Epithelial cell of proximal tubule (primary cell): ENCODE measurements at places on chromosomes 13 and 19.
A peak's percentile ranks its signal among the peaks of the same experiment; 100 is the strongest.

- DNase-seq: no peak
These were observed 899.5 kb upstream of the SLC10A2 start for GRCh38 chr13:103965506-103966243.

DNA sequence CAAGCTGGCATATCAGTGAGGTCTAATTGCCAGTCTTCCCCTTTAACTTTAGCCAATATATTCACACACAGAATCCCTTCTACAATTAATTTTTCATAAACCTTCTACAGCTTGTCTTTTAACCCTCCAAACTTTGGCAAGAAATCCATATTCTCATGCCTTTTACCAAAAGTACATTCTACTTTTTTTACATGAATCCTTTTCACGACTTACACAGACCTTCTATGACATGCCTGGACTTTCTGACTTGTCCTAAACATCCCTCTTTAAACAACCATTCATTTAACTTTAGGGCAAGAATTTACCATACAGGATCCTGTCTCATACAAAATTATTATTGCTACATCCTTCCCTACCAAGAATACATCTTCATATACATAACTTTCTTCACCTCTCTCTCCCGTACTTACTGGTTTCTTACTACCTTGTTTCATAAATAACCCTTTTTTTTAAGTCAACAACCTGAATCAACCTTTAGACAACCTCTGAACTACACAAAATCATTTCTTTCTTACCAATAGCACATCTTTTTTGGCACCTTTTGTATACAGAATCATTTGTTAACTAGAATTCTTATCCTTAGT lies 23.5 kb downstream of the ZNF544 start:
- DNase-seq: no peak

GRCh38 chr13:94362411-94362909 lies 117.0 kb downstream of the DCT start:
- peak; percentile 63 for DNase-seq

DNA sequence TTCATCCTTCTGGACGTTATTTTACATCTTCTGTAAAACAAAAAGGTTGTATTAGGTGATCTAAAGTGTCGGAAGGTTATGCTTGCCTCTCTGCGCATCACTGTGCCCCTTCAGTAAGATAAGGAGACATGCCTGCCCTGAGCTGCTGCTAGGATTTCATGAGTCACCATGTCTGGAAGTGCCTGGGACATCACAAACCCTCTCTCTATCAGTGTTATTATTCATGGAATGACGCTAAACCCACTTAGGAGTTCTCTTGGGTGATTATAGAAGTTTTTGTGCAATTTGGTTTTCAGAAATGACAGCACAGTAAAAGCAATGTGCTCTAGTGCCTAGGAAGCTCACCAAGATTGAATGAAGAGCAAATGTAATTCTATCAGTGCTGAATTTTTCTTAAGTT lies 617.7 kb downstream of the DCT start:
- peak; percentile 38 for DNase-seq

GRCh38 chr19:39160523-39160861 lies 34.9 kb downstream of the PAK4 start:
- DNase-seq: no peak

GRCh38 chr19:50325310-50326100 lies 3.7 kb downstream of the KCNC3 start:
- no peak for DNase-seq

GRCh38 chr19:14700711-14701375 lies 11.0 kb downstream of the ZNF333 start:
- DNase-seq: no peak

GRCh38 chr19:48424694-48425219 lies 21.0 kb upstream of the GRWD1 start:
- DNase-seq: no peak

GRCh38 chr19:46812977-46813838 lies 24.8 kb upstream of the SLC1A5 start:
- no peak for DNase-seq

DNA sequence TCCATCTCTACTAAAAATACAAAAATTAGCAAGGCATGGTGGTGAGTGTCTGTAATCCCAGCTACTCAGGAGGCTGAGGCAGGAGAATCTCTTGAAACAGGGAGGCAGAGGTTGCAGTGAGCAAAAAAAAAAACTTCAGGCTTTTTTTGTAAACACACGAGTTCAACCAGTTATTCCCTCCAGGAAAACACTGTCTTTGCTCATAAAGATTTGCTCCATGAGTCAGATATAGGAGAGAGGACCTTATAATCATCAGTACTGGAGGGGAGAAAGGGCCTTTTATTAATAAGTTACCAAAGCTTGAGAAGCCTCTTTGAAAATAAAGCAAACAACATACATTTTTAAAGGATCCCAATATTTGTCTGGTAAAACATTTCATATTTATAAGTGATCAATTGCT lies 110.7 kb downstream of the EFNB2 start:
- DNase-seq: no peak

GRCh38 chr13:84668637-84669036 lies 786.4 kb upstream of the SLITRK1 start:
- DNase-seq: no peak

DNA sequence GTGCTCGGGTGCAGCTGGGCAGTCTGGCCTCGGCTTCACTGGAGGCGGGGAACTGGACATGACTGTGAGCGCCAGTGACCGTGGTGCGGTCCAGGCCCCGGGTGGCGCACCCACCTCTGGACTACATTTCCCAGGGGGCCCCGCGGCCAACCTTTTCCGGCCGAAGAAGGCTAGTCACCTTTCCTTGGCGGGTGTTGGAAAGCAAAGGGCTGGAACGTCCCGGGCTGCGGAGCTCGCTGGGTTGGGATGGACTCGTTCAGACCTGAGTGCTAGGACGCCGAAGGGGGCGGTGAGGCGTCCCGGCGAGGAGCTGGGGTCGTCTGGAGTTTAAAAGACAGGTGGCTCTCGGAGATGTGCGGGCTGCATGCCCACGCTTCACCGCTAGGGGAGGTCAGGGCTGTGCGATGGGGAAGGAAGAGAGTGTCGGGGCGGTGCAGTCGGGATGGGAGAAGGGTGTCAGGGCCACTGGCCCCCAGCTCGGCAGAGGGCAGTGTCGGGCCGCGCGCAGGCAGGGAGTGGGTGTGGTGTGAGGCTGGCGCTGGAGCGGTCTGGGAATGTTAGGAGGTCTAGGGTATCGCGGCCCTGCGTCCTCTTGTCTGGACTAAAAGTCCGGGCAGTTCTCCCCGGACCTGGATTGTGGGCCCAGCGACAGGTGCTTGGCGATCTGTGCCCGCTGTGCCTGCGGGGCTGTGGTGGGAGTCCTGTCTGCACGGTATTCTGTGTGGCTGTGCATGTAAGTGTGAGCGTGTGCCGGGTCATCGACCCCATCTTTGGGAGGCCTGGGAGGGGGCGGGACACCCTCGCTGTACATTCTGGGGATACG lies 57.1 kb downstream of the ZNF568 start:
- DNase-seq: peak; percentile 22

DNA sequence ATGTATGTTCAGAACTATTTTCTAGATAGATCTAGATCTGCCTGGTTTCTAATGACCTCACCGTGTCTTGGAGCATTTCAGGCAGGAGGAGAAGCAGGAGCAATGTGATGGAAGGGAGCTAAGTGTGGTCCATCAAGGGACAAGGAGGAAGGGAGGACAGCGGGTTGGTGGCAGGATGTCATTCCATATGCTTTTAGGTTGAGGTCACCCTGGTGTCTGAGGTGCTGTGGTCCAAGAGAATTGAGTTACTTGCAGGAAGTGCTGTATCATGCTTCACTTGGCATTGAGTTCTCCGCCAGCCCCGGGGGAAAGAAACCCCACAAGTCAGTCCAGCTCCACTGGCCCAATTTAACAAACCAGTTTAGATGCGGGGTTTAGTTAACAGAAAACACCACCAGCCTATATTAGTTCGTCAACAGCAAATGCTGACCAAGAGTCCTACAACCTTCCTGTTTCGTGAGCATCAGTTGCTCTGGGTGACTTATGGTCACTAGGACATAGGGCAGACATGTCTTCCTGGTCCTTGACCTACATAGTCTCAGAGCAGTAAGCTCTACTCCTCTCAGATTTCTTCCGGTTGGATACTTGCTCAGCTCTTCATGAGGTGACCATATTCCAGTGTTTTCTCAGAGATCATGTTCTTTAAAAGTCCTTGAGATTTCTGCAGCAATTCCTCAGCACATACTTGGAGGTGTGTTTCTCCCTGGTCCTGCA lies 79.4 kb downstream of the MBNL2 start:
- no peak for DNase-seq

DNA sequence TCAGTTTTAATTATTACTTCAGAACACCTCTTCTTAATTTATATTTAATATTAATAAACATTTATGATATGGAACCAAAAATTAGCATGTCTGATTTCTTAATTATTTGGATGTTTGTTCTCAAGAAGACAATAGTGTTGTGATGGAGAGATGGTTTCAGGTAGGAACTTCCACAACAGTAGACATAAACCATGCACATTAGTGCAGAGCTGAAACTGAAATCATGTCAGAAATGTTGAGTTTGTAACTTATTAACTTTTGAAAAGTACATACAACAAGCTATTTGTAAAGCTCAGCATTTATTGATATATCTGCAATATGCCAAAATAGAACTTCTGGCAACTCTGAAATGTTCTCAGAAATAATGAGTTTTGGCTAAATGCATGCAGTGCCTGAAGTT lies 11.8 kb upstream of the EDNRB start:
- no peak for DNase-seq

DNA sequence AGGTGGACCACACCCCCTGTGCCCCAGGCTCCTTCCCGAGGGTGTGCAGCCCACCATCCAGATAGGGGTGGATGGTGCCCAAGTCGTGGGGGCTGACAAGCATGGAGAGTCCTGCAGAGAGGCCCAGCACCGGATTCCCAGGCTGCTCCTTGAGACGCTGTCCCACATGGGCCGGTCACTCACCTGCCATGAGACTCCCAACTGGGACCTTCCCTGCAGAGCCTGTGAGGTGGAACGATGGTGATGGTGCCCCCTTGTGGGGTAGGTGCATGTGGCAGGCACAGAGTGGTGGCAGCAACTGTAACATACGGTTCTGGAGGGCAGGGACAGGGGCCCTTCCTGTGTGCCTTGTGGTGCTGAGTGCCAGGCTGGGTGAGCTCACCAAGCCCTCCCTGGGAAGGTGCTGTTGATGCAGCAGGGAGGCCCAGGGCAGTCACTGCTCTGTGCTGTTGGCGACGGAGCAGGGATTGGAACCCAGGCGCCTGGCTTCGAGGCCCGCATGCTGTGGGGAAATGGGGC lies 33.1 kb downstream of the PPP1R37 start:
- DNase-seq: no peak

DNA sequence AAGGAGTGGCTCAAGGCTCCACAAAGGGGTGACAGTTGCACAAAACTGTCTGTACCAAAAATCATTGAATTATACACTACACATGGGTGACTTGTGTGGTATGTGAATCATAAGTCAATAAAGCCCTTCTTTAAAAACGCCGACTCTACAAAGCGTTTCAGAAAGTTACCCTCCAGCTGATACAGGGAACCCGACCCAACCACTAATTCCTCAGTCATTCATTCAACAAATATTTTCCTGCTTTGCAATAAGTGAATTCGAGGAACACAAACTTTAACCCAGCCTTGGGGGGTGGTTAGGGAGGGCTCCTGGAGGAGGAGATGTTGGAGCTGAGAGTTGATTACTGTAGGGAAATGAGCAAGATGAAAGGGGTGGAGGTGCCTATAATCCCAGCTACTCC lies 32.0 kb downstream of the LTBP4 start:
- DNase-seq: no peak

GRCh38 chr13:34722922-34723321 lies 219.1 kb upstream of the NBEA start:
- no peak for DNase-seq

DNA sequence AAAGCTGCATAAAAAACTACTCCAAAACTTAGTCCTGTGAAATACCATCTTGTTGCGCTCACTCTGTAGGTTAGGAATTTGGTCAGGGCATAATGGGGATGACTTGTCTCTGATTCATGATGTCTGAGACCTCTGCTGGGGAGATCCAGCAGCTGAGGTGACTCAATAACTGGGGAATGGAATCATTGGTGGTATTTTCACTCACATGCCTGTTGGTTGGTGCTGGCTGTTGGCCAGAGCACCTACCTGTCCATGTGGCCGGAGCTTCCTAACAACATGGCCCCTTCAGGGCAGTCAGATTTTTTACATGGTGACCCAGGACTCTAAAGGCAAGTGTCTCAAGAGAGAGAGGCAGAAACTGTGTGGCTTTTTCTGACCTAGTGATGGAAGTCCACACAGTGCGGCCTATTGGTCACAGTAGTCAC lies 7.4 kb upstream of the ESD start:
- DNase-seq: peak; percentile 89

- no peak for DNase-seq
These were observed 266.4 kb downstream of the NALCN start for GRCh38 chr13:101149735-101150384.

DNA sequence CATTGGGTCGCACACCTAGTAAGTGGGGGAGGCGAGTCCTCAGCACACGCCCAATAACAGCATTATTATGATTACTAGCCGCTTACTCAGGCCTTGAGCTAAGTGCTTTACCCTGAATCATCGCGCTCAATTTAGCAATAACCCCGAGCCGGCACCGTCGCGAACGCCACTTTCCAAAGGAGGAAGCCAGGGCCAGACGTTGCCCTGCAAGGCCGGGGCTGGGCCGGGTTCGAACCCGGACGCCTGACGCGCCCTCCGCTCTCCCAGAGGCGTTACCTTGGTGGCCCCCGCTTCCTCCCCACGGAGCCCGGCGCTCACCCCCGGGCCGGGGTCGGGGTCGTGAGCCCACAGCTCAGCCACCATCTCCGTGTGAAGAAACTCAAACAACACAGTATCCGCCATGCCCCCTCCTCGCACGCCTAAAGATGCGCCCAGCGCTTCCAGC lies at the start of gene TRAPPC6A:
Gene TRAPPC6A, minus strand, starts transcription at position 421 of the 445 bp plus-strand sequence. Its CDS starts 19 bp downstream, at position 402.
- peak; percentile 20 for DNase-seq

DNA sequence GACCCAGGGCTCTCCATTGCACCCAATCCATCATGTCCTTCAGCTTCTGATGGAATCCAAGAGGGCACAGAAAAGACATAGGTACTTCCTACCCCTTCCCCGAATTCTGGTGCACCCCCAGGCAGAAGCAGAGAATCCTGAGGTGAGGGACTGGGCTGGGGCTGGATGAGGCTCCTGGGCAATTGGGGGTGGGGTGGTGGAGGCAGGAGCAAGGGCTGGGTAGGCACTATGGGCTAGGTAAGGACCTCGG lies 2.7 kb upstream of the KCNC3 start:
- no peak for DNase-seq

DNA sequence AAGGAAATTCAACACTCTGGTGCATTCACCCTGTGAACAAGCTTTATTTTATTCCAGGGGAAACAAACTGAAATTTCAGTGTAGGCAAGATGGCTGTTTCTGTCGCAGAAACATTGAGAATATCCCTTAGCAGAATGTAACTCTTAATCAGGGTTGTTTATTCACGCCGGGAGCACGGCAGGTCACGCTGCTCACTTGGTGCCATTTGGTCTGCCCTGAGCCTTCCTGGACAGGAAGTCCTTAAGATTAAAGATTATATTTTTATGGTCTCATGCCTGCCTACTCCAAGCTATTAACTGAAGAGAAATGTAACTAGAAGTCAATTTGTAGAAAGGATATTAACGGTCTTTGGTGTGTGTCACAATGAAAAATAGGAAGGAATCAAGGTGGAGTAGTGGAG lies 185.3 kb upstream of the ARGLU1 start:
- no peak for DNase-seq
